ENCODE measurements at places on chromosomes 16 and 17.

GRCh38 chr17:78852709-78853121 lies 12.1 kb upstream of the USP36 start:
- no peak for DNase-seq

DNA sequence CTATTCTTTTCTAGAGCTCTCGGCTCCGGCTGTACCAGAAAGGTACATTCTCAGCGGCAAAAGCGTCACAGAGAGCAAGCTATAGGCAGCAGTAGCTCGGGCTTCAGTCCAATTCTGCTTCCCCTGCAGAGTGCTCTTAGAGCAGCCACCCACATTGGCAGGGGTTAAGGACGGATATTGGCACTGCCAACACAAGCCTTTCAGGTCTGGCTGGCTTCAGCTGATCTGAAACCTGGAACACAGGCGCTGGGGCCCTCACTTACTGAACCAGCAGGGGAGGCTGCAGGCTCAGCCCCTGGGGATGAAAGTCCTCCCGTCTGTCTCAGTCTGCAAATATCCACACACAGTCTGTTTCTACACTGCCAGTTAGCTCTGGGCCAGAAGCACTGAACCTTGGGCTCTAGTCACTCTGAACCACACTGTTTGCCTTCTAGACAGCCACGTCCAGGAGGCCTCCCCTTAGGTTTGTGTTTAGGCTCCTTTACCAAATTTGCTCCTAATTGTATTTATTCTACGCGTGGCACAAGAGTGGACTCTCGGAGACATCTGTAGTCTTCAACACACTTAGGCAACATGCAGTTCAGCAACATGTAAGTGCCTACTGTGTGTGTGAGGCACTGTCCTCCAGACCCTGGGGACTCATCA lies 40.1 kb downstream of the HIC1 start:
- DNase-seq: no peak

DNA sequence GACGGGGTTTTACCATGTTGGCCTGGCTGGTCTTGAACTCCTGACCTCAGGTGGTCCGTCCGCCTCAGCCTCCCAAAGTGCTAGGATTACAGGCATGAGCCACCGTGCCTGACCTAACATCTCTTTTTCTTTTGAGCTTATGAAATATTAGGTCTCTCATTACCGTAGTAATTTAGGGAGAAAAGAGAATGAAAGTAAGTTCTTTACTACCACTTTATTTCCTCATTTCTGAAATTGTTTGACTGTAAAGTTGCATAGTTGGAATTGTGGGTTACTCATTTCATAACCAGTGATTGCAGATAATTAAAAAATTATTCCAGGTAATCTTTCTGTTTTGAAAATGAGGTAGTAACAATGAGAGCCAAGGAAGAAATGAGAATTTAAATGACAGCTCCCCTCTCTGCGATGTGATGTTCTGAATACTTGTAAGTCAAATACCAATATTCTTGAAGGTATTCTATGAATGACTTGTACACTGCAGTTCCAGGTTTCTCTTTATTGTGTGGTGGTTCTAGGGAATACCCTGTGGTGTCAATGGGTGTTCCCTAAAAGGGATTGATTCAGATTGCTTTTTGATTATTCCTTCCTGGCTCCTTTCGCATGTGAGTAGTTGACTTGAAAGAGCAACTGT lies 28.3 kb downstream of the MAP2K4 start:
- DNase-seq: no peak

GRCh38 chr17:66306446-66306845 lies 4.0 kb downstream of the PRKCA start:
- no peak for DNase-seq

GRCh38 chr17:63698886-63699637 lies 863 bp downstream of the LIMD2 start:
- DNase-seq: peak; percentile 75

DNA sequence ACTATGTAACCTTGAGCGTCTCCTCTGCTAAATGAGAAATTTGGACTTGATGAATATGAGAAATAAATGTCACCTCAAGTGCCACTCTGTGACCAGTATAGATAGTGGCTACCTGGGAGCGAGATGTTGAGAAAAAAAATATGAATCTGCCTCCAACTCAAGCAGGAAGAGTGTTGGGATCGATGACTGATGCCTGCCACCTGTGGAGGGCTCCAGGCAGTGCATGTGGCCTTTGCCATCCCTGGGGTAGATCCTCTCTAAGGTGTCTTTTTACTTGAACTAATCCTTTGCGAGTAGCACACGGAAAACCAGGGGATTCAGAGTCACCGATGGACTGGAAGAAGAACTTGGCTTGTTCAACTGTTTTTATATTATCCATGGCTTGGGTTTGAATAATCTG lies 9.4 kb downstream of the CCDC182 start:
- DNase-seq: no peak

DNA sequence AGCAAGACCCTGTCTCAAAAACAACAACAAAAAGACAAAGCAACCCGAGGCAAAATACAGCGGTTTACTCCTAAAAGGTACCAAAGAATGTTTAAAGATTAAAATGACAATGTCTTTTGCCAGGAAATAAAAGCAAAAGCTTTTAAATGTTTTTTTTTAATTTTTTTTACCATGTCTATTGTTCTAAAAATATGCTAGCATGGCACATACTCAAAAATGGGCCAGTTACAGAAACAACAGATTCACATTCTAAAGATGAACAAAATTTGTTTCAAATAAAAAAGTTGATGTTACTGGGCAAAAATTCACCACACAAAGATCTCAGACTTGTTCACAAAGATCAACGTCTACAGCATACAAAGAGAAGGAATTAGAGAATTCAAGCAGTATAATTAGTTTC lies 41.1 kb downstream of the CACNG1 start:
- DNase-seq: no peak

DNA sequence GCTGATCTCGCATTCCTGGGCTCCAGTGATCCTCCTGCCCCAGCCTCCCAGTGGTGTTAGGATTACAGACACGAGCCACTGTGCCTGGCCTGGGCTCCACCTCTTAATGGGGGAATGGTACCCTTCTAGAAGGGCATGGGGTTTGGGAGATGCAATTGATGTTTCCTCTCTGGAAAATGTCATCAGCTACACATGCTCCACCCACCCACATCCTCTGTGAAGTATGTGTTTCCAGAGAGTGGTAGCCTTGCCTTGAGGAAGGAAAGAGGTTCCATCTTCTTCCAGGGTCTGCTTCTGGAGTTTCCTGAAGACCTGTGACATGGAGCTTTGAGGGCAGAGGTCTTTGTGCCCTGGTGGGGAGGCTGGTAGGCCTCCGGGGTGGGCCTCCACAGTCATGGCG lies 45.2 kb upstream of the GSE1 start:
- no peak for DNase-seq

GRCh38 chr16:22924492-22924891 lies 110.5 kb downstream of the HS3ST2 start:
- no peak for DNase-seq

DNA sequence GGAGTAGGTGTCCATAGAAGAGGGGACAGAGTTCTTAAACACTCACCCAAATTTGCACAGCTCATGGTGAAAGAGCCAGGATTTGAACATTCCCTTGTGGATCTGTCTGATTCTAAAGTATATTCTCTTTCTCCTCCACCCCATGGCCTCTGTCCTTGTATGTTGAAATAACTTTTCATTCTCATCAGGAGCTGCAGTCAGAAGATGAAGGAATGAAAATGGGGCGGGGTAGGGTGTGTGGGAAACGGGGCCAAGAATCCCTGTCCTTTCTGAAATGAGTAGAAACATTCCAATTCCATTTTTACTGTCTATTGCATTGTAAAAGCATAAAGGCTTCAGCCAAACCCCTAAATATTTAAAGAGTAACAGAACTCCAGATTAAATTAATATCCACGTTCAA lies 42.8 kb downstream of the NOG start:
- DNase-seq: no peak

GRCh38 chr17:41437769-41438168 lies 3.0 kb downstream of the KRT38 start:
- no peak for DNase-seq

DNA sequence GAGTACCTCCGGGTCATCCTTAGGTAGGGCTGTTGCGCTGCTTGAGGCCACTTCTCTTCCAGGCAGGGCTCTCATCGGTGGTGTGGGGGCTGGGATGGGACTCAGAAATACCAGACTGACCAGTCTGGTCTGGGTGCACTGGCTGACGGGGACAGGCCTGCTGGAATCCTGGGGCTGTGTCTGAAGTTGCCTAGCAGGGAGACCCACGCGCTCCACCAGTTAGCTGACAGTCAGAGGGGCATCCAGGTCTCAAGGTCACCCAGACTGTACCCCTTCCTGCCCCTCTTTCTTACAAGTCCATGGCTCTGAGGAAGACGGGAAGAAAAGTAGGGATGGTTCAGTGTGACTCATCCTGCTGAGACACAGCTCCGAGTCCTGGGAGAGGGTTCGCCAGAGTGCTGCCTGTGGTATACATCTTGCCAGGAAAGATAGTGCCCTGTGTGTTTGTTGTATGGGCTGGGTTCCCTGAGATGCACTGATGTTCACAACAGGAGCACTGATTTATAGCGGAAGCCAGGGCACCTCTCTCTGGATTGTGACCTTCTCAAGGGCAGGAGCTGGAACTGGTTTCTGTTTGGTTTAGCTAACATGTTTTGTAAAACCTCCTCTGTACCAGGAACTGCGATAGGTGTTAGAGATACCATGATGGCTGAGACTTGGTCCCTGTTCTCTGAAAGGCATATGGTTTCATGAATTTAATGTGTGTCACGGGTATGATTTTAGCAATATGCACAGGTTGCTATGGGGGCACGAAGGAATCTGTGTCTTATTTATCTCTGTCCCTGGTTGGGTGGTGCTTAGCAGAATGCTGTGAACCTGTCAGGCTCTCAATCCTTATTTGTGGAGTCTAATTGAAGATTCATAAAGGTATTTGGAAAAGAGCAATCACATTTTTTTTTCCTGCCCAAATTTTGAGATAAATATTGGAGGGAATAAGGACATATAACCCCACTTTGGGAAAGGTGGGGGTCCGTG lies 97.5 kb downstream of the OR1D5 start:
- no peak for DNase-seq

DNA sequence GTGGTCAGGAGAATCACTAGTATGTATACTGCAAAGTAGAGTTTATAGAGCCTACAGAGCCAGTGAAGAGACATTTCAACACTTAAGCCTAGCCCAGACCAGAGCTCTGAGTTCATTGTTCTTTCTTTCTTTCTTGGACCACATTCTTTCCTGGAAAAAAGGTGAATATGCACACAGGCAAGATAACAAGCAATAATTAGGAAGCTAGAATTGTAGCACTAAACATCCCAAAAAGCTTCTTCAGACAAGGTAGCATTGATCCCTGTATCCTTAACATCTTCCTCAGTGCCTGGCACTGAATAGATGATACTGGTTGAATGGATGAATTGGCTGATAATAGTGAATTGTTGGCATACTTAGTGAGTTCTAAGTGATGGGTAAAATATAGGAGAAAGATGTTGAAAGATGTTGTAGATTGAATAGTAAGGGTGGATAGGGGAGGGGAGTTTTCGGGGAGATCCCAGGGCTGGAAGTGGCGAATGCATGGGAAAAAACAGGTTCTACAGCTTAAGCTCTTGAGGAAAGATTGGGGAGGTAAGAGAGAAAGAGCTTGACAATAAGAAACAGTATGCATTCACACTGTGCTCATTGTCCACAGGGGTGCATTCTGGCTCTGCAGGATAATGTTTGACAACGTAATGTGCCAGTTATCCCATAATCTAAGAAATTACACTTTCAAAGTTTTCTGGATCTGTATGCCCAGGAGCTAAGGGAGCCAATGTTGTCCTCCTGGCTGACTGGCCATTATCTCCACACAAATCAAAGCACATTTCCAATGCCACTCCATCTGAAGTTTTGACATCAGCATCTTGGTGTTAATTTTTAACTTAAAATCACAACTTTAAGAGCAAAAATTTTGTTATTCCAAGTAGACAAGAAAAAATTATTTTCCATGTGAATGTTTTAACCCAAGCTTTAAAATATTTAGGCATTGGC lies 35.6 kb downstream of the TUBD1 start:
- no peak for DNase-seq

GRCh38 chr16:2343211-2343610 lies 2.7 kb upstream of the ABCA3 start:
- DNase-seq: no peak

- DNase-seq: no peak
These were observed 74.6 kb downstream of the KSR1 start for GRCh38 chr17:27530764-27531391.

DNA sequence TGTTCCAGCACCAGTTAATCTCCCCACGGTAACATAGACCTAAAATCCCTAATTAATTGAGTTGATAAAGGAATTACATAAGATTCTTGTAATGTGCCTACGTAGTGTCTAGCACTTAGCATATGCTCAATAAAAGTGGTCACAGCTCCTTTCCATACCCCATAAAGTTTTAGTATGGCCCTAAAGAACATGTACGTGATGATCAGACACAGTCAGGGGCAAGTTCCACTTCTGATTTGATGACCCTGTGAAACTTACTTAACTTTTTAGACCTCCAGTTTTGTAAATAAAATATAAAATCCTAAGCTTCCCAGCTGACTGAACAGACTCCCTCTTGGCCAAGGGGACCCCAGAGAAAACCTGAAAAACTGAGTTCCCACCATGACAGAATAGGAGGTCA lies 391.3 kb upstream of the ERCC4 start:
- no peak for DNase-seq

- no peak for DNase-seq
These were observed 58.7 kb downstream of the CMC2 start for GRCh38 chr16:80947708-80948625.

- DNase-seq: peak; percentile 37
These were observed 1.2 kb downstream of the TRIM47 start for GRCh38 chr17:75876938-75877751.

DNA sequence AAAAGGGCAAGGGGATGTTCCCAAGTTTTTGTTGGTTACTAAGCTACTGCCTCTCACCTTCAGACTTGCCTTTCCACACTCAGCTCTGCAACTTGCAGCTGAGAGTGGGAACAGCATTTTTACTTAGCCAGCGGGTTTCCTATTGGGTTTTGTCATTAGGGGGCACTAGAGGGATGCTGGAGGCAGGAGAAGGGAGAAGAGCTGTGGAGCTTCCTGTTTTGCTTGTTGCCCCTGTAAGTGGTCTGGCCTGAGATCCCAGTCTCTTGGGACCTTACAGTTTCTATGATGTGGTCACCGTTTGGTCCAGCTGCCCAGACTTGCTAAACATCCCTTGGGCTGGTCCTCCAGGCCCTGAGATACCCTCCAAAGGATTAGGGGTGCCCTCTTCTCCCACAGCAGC lies 209.6 kb upstream of the NLRP1 start:
- no peak for DNase-seq

GRCh38 chr17:2398655-2399571 lies 1.9 kb downstream of the MNT start:
- DNase-seq: peak; percentile 67

DNA sequence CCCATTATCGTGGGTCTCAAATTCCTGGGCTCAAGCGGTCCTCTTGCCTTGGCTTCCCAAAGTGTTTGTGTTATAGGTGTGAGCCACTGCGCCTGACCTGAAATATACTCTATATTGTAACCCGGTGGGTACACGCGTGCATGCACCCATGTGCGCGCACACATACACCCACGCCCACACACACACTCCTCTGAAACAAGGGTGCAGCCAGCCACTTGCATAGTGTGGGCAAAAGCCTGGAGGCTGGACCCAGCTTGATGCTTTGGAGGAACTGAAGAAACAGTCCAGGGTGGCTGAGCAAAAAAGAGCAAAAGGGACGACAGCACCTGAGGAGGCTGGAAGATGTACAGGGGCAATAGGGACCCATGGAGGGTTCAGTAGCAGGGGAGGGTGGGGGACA lies 29.9 kb downstream of the NAGPA start:
- no peak for DNase-seq

GRCh38 chr16:80974649-80975376 lies 31.9 kb downstream of the CMC2 start:
- DNase-seq: no peak

GRCh38 chr17:7651665-7652387 lies 1.1 kb downstream of the ATP1B2 start:
- no peak for DNase-seq

- DNase-seq: no peak
These were observed 2.7 kb upstream of the PDE6G start for GRCh38 chr17:81659038-81659437.
